Femur (tissue), 1 donor: ENCODE measurements at places on chromosomes 13 and 19.

GRCh38 chr13:112324116-112324515 lies 52.0 kb upstream of the SPACA7 start:
- no peak for DNase-seq

DNA sequence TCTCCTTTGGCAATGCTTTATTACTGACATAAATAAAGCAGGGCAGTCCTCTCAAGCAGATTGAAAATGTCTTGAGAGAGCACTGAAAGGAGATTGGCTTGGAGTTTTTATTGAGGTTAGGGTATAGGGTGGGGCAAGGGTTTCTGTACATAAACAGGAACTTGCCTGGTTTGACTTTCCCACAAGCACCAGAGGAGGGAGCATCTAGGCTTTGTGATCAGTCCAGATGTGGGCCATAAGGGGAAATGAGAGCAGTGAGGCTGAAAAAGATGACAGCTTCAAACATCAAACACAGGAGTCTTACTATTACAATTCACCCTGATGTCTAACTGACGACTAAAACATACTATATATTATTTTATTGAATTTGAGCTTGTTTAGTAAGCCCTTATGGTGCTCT lies 260.9 kb downstream of the MTUS2 start:
- DNase-seq = no peak

DNA sequence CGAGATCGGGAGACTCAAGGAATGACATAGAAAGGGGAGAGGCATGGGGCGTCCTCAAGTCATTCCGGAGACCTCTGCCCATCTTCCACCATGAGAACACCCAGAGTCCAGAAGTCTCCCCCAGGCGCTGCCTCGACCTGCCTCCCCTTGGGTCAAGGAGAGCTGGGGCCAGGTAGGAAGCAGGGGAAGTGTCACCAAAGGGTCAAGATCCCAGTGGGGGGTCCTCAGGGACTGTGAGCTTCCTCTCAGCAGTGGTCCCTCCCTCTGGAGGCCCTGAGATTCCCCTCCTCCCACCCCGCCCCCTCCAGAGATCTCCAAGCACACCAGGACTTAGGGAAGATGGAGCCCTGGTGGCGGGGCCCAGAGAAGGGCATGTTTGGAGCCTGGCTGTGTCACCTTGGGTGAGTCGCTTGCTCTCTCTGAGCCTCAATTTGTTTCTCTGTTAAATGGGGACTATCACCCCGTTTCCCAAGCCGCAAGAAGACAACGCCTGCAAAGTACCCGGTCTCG lies 919 bp downstream of the DACT3 start:
- peak; percentile 72 for DNase-seq

- DNase-seq = no peak
Observed at GRCh38 chr13:39417643-39418042, 185.3 kb downstream of the LHFPL6 start.

- no peak for DNase-seq
Observed at GRCh38 chr13:48475230-48475629, 57.6 kb downstream of the RCBTB2 start.

DNA sequence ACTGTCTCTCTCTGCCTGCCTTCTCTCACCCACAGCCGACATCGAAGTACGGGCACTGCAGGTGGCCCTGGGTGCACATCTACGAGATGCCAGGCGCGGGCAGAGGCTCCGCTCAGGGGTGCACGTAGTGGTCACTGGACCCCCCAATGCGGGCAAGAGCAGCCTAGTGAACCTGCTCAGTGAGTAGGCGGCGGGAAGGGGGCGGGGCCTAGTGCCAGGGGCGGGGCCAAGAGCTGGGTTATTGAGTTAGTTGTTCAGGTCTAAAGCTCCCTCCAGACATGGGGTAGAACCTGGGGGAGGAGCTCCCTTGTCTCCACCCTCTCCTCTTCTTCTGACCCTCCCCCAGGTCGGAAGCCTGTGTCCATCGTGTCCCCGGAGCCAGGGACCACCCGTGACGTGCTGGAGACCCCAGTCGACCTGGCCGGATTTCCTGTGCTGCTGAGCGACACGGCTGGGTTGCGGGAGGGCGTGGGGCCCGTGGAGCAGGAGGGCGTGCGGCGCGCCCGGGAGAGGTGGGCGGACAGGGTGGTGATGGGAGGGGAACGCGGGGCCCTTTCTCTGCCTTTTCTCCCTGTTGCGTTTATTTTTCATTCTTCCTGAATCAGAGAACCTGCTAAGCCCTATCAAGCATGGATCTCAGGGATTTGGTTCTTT lies 1.9 kb downstream of the GTPBP3 start:
- peak; percentile 40 for DNase-seq

- DNase-seq = peak; percentile 50
Observed at GRCh38 chr19:8484331-8484894, 18.0 kb downstream of the PRAM1 start.

GRCh38 chr19:15563325-15563794 lies 51.7 kb upstream of the CYP4F8 start:
- DNase-seq = no peak

GRCh38 chr13:109246001-109246400 lies 540.4 kb downstream of the IRS2 start:
- no peak for DNase-seq

- no peak for DNase-seq
Observed at GRCh38 chr13:25743421-25743820, 308.4 kb downstream of the SHISA2 start.

DNA sequence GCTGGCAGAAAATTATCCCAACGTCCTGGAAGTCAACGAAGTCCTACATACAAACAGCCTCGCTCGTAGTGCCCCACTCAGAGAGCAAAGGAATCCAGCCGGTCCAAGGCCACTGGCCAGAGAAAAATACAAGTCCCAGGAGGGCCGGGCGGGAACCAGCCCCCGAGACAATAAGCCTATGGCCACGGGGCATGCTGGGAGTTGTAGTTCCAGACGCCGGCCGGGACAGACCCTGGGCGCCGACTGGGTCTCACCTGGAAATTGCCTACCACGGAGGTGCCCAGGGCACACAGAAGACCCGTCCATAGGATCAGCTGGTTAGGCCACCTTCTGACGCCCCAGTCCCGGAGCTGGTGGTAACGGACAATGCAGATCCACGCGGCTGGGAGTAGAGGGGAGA lies 5.4 kb downstream of the TMEM150B start:
- peak; percentile 61 for DNase-seq

DNA sequence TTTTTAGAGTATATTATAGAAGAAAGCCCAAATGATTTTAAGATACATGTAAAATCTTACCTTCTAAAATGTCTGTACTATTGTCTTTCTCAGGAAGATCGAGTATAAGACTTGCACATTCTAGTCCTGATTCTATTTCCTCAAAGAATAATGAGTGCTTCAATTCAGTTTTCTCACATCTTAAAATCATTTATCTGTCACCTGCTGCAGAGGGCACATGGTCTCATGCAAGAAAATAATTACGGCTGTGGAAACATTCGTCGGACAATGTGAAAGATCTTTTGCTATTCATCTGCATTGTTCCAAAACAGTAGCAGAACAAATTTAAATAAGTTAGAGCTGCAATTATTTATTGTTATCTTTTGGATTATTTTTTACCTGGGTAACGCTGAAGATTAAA lies 1403.5 kb downstream of the PCDH9 start:
- no peak for DNase-seq

DNA sequence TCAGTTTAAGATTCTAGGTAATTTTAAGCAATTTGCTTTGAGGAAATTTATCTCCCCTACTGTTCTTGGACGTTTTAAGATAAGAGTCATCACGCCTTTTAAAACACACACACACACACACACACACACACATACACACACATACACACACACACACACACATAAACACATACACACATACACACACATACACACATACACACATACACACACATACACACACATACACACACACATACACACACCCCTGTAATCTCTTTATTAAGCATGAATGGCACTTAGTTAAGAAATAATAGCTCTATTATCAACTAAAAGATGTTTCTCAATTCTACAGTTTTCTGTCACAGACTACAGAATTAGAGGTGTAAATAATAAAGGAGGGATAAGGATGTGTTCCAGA lies 49.2 kb downstream of the EFNB2 start:
- DNase-seq = no peak

DNA sequence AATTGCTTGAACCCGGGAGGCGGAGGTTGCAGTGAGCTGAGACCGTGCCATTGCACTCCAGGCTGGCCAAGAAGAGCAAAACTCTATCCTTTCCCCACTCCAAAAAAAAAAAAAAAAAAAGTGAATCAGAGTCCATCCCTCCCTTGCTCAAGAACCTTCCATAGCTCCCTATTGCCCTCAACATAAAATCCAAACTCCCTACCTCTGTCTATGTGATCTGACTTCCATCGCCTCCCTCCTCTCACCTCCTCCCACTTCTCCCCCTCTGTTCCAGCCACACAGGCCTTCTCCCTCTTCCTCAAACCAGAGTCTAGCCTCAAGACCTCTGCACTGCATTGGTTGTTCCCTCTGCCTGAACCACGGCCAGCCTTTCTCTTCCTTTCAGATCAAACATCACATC lies 10.0 kb upstream of the TLE2 start:
- no peak for DNase-seq

GRCh38 chr19:9128171-9128570 lies 1.4 kb upstream of the OR7G3 start:
- no peak for DNase-seq

DNA sequence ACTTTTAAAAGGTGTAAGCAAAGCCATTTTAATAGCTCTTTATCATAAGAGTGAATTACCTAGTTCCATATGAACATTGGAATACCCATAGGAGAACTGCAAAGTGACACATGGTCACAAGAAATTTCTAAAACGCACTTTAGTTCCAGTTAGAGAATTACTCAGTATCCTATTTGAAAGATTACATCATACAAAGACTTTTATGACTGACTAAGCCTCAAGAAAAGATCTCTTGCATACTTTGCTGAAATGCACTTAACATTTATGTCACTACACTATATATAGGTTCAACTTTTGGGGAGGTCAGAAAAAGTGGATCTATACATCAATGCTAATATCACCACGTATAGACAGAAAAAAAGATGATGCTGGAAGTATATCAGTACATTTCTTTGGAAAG lies 7.1 kb downstream of the PCDH9 start:
- DNase-seq = no peak

DNA sequence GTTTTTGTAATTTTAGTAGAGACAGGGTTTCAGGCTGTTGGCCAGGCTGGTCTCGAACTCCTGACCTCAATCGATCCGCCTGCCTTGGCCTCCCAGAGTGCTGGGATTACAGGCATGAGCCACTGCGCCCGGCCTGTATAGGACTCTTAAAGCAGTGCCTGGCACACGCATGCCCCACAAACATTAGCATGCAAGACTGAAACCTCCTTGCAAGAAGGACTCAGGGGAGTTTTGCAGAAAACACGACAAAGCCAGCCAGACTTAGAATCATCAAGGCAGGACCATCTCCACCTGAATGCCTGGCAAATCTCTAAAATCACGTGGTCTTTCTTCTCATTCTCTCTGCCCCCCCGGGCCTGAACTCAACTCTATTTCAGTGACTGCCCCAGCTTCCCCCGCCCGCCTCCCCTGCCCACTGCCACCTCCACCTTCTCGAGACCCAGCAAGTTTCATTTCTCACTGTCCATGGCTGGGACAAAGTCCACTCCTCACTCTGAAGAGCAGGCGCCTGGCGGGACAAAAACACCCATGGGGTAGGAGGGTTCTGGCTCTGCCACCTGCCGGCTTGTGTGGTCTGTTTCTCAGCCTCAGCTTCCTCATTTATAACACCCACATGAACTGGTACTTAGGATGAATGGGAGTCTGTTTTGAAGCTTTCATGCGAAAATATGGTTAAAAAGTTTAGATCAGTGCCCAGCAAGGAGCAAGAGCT lies 2.4 kb downstream of the TICAM1 start:
- DNase-seq = no peak

DNA sequence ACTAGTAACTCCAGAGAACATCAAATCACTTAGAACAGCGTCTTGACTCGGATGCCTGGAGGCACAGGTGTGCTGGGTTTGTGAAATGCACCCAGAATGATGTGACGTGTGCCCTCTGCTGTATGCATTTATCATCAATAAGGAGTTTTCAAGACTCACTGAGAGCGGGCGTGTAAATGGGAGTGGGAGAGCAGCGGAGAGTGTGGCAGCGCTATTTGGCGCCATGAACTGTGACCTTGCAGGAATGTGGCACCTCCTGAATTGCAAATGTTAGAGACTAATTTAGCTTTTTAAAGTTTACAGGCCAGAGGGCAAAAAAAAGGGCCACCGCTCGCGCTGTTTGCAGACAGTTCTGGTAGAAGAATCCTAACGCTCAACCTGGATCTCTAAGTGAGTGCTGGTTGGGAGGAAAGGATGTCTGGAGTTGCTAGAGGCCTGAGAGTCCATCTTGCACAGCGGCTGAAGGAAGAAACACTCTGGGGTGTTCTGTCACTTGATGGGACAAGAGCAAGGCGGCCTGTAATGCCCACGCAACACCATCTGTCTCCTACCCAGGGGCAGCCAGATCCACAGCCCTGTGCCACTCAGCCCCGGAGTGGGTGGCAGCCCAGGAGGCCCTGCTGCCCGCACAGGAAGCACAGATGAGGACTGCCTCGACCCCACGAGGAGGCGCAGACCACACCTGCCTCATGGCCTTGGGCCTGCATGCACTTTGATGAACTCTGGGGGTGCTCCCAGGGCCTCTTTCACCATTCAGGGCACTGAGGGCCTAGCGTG lies 19.7 kb downstream of the RANBP3 start:
- DNase-seq = no peak

GRCh38 chr13:38674208-38674607 lies 12.7 kb upstream of the FREM2 start:
- DNase-seq = no peak

- DNase-seq = no peak
Observed at GRCh38 chr13:76189882-76190519, 553.9 kb downstream of the LMO7 start.

- no peak for DNase-seq
Observed at GRCh38 chr13:99792079-99792921, 179.3 kb downstream of the ZIC5 start.

DNA sequence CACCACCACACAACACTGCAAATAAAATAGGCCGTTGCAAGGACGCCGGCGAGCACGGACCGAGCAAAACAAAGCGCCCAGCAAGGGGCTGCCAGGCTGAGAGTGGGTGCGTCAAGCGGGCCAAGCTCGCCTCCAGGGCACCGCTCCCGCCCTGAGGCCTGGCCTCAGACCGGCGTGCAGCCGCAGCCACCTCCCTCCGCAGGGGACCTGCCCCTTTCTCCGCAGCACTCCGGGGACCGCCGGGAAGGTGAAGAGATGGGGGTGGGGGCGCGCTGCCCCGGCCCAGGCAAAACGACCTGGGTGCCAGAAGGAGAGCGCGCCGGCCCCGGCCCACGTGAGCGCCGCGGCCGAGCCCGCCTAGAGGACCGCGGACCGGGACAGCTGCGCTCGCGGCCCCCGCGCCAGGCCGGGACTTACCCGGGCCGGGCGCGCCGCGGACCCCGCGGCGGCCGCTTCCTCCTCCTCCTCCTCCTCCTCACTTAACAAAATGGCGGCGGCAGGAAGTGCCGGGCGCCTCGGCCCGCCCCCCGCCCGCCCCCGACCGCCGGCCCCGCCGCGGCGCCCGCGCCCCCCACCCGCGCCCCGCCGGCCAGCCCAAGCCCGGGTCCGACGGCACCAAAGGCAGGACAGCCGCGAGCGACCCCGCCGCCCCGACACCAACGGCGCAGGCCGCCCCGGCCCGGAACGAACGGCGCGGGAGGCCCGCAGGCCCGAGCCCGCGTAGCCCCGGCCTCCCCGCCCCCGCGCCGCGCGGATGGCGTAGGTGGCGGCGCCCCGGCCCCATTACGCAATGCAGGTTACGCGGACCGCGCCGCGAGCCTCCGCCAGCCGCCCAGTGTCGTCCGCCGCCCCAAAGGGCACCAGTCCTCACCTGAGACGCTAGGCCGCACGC lies 674 bp downstream of the BRD4 start:
- DNase-seq = peak; percentile 65

- no peak for DNase-seq
Observed at GRCh38 chr19:14971474-14971873, 8.2 kb downstream of the SLC1A6 start.
